ENCODE measurements at places on chromosomes 2 and 18.

DNA sequence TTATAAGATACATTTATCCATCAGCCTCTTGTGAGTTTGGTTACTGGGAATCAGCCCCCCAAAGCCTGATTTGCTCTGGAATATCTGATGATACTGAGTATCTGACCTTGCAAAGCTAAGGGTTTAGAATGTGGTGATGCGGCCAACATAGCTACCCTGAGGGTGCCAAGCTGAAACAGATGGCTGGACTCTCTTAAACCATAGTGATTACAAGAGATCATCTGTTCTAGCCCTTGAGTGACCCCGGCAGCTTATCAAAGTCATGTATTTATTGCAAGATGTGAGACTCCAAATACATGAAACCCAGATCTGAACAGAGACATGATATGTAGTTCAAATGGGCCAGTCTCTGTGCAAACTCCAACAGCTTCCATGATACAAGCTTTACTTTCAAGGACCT lies 78.2 kb upstream of the CABLES1 start:
- no peaks in the 10 kb centered on the region for H3K27me3 ChIP-seq
- H3K36me3 ChIP-seq = no peaks in the 10 kb centered on the region
- no peak overlapping the region for H3K4me3 ChIP-seq

DNA sequence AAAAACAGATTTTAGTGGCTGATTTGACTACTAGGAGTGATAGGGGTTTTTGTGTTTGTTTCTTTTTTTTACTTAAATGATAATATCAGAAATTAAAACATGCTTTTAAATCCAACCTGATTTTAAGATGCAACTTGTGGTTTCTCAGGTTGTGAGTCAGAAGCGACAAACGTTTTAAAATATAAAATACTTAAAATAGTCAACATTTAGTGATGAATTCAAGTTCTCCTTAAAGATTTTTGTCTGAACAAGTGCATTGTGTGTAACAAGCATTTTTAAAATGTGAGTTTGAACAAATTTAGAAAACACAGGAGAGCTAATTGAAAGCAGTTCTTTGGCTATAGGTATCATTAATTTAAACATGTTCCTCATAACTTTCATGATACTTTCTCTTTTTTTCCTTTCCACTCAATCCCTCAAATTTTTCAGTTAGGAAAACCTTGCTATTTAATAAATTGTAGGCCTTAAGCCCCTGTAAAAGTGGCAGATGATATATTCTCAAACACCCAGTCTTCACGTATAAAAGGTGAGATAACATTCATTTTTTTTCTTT lies 3.6 kb downstream of the TBR1 start:
- no peaks in the 10 kb centered on the region for H3K36me3 ChIP-seq
- H3K4me3 ChIP-seq = no peak overlapping the region
- no peak for DNase-seq

DNA sequence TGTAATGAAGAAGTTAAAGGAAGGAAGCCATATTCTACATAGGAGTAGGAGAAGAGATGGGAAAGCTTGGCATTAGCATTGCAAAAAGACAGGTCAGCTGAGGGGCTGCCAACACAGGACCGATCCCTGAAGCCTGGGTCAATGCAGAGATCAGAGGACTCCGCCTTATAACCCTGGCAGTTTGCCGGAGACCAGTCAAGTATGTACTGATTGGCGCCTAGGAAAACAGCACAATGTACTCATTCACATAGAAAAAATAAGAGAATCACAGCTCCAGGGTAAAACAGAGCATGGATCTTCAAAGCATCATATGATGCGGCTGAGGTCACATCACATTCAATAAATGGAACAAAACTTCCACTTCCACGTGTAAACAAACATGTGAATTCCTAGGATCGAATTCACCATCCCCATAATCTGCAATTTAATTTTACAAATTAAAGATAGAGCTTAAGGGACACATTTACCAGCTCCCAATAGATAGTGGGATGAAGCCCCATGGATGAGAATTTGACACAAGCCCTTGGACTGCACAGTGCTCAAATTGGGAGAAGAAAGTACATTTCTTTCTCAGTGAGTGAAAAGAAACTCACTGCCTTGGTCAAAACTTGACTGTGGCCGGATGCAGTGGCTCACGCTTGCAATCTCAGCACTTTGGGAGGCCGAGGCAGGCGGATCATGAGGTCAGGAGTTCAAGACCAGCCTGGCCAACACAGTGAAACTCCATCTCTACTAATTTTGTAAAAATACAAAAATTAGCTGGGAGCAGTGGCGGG lies 135.0 kb upstream of the KLHL14 start:
- H3K4me3 ChIP-seq = no peak overlapping the region
- H3K4me1 ChIP-seq = no peaks in the 10 kb centered on the region
- no peak overlapping the region for H3K27ac ChIP-seq
- no peaks in the 10 kb centered on the region for H3K27me3 ChIP-seq
- no peaks in the 10 kb centered on the region for H3K36me3 ChIP-seq

DNA sequence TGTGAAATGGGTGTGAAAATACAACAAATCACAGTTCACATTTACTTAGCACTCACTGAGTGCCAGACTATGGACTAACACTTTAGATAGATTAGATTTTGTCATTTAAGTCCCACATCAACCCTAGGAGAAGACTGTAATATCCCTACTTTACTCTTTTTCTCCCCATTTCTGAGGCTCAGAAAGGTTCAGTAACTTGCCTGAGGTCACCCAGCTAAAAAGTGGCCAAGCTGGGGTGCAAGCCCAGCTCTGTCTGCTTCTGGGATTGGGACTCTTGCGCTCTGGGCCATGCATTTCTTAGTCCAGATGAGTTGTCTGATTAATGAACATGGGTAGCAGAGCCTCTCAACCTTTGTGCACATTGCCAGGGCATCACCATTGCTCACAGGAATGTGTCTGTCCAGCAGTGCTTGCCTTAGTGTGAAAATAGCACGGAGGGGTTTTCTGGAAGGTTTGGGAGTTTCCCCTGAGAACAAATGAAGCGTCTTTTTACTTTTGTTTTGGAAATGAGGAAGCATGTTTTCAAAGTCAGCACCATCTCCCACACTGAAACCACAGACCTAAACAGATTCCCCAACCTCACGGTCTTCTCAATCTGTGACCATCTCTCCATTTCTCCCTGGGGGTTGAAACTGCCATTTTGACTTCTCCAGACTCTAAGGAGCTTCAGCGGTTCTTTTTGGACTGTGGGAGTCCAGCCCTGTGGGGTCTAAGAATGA lies 31.9 kb downstream of the NRP2 start:
- H3K36me3 ChIP-seq = no peaks in the 10 kb centered on the region
- no peaks in the 10 kb centered on the region for H3K27me3 ChIP-seq
- no peak overlapping the region for H3K4me3 ChIP-seq

GRCh38 chr2:223529696-223530095 lies 72.5 kb downstream of the SCG2 start:
- no peak overlapping the region for H3K4me3 ChIP-seq
- H3K27me3 ChIP-seq = no peaks in the 10 kb centered on the region

GRCh38 chr2:181183878-181184542 lies 203.6 kb downstream of the UBE2E3 start:
- no peaks in the 10 kb centered on the region for H3K36me3 ChIP-seq
- H3K27me3 ChIP-seq = no peaks in the 10 kb centered on the region
- H3K4me1 ChIP-seq = no peaks in the 10 kb centered on the region
- H3K4me3 ChIP-seq = no peak overlapping the region

GRCh38 chr2:206876216-206876860 lies 63.0 kb upstream of the CPO start:
- H3K27me3 ChIP-seq = no peaks in the 10 kb centered on the region
- no peak for DNase-seq
- H3K27ac ChIP-seq = no peak overlapping the region
- no peaks in the 10 kb centered on the region for H3K4me1 ChIP-seq

DNA sequence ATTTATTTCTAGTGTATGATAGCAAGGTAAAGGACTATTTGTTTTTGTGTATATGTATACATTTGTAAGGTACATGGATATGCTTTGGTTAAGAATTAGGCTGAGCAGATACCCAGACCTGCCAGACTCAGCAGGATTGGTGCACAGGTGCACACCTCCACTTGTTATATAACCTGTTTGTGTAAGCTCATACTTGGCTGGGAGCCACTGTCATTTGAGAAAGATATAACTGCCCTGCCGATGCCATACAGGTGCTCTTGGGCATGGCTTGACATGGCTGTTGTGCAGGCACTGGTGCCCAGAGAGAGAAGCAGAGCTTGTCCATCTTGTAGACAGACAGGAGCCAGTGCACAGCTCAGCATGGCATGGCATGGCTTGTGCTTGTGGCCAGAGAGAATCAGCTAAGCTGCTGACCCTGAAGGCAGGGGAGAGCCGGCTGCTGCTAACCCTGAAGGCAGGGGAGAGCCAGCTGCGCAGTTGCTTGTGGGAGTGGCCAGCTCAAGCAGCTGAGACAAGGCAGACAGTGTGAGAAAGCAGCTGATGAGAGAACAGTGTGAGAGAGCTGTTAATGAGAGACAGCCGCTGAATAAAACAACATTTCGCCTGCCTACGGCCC lies 136.5 kb downstream of the RNF144A start:
- no peak overlapping the region for H3K27ac ChIP-seq
- no peaks in the 10 kb centered on the region for H3K4me1 ChIP-seq
- H3K27me3 ChIP-seq = no peaks in the 10 kb centered on the region

GRCh38 chr2:228094377-228094921 lies 87.0 kb downstream of the SPHKAP start:
- no peaks in the 10 kb centered on the region for H3K27me3 ChIP-seq
- H3K4me3 ChIP-seq = no peak overlapping the region
- H3K27ac ChIP-seq = no peak overlapping the region
- no peaks in the 10 kb centered on the region for H3K36me3 ChIP-seq

DNA sequence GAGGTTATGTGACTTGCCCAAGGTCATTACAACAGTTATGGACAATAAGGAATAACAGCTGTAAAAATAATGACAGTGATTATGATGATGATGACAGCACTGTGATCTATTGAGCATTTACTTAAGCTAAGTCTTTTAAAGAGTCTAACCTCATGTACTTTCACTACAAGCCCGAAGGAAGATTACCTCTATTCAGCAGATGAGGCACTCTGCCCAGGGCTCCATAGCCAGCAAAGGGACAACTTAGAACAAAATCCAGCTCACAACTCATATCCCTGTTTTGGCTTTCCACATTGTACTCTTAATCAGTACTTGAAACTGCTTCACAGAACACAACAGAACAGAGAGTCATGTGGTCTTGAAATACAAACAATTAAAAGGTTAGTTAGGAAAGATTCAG lies 290.2 kb downstream of the ZNF385B start:
- H3K27me3 ChIP-seq = no peaks in the 10 kb centered on the region
- H3K27ac ChIP-seq = no peak overlapping the region
- H3K36me3 ChIP-seq = no peaks in the 10 kb centered on the region
- no peak for DNase-seq
- no peak overlapping the region for H3K4me3 ChIP-seq

GRCh38 chr18:62280058-62280457 lies 45.1 kb upstream of the TNFRSF11A start:
- H3K4me3 ChIP-seq = no peak overlapping the region
- H3K27ac ChIP-seq = no peak overlapping the region
- H3K36me3 ChIP-seq = peaks cover 15% of the 10 kb centered on the region
- no peaks in the 10 kb centered on the region for H3K27me3 ChIP-seq
